ENCODE measurements at places on chromosomes 4 and X.

- DNase-seq, result no peak
Measured at GRCh38 chr4:41681054-41681453, 67.5 kb downstream of the PHOX2B start.

DNA sequence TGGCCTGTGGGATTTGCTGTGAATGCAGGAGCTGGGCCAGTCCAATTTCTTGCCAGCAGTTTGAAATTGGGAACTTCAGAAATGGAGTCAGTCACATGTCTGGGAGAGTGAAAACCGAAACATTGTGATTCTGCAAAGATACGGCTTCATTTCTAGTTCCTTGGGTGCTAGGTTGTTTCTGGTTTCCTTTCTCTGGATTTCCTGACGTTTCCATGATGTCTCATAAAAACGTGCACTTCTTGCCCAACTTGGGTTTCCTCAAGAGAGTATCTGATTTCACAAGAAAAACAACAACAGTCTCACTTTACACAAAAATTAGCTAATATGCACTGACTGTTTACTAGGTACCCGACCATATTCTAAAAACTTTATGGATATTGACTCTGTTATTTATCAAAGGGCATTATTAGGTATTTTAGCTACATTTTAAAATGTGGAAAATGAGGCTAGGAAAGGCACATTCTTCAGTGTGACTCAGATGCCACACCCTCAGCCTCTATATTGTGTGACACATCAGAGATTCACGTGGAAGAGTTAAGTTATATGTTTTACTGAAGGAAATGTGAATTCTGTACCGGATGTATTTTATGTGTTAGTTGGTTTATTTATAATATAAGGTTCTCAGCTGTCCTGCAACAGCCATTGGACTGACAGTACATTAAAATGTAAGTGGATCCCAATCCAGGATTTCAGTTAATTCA, 225.0 kb upstream of the PUDP start:
- peak; percentile 41 for DNase-seq

- no peak for DNase-seq
Measured at GRCh38 chr4:83890231-83890630, 354.3 kb downstream of the GPAT3 start.

- DNase-seq, result peak; percentile 43
Measured at GRCh38 chr4:74874753-74875367, 58.1 kb upstream of the PARM1 start.

- peak; percentile 35 for DNase-seq
Measured at GRCh38 chr4:90603540-90603939, 476.3 kb downstream of the CCSER1 start.

GRCh38 chr4:152530600-152530999, 5.3 kb downstream of the FBXW7 start:
- no peak for DNase-seq

GRCh38 chr4:30920043-30920442, 199.9 kb downstream of the PCDH7 start:
- DNase-seq, result no peak

DNA sequence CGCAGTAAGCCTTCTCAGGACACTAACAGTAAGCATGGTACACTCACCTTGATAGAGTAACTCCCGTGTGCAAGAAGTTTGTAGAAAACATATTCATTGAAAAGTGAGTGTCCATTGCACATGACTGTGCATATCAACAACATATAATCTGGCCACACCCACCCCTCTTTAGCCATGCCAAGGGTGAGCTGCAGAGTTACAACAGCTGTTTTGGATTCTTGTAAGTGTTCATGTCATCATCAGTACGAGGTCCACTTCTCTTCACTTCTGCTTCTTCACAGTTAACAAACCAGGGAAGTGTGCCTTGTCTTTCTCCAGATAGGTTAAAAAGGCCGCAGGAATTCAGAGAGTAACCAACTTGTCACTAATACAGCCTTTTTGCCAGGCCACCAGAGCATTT, 116.6 kb downstream of the IRF2 start:
- no peak for DNase-seq

DNA sequence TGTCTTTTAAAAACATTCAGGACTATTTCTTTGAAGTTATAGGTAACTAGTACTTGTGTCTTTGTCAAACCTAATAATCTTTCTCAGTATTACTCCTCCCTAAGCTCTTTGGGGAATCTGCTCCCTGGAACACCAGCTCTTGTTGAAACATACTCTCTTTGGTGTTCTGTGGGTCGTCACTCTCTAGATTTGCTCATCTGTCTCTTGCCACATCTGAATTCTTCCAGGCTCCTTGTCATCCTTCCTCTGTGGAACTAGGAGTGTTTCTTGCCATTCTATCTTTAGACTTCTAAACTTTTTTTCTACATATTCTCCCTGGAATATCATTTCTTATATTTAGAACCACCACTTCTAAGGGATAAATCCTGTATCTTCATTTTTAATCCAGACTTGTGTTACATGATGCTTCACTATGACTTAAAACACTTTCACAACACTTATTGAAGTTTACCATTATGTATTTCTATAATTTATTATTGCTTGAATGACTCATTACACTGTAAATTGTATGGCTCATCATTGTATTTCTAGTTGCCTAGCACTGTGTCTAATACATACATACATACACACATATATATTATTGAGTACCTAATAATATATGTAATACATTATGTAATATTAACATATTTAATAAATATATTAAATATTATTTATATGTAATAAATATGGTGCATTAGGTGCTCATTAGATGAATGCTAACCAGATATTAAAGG, 186.1 kb downstream of the TMA16 start:
- no peak for DNase-seq

- no peak for DNase-seq
Measured at GRCh38 chrX:85851418-85851817, 195.9 kb downstream of the CHM start.

DNA sequence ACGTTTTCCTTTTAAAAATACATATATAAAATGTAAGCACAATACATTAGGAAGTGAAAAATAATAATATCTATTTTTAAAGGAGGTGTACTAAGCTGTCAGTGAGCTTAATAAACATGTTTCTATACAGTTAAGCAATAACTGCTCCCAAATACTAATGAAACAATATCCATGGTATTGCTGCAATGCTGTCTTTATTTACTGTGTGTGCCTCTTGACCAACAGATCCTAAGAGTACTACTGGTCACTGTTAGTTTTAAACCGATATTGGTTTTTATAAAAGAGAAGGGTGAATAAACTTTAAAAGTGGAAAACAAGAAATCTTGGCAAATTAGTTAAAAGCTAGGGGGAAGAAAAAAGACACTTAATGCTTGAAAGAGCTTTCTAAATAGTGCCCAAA, 1029.0 kb downstream of the FSTL5 start:
- DNase-seq, result no peak

GRCh38 chr4:153335665-153336064, 8.8 kb upstream of the MND1 start:
- DNase-seq, result no peak

DNA sequence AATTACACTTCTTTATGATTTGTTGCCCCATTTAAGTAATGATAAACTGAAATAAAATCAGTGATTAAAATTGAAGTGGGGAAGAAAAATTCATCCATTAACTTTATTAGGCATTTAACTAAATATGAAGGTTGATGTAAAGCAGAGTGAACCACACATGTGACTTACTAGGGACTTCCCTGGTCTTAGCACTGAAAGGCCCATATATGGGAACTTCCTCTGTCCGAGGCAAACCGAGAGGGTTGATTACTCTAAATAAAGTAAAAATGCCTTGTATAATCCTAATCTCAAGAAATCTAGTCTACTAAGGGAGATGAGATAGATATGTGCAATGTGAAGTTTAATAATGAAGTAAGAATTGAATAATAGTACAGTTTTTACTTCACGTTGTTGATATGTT, 403.9 kb upstream of the RPS6KA3 start:
- no peak for DNase-seq

DNA sequence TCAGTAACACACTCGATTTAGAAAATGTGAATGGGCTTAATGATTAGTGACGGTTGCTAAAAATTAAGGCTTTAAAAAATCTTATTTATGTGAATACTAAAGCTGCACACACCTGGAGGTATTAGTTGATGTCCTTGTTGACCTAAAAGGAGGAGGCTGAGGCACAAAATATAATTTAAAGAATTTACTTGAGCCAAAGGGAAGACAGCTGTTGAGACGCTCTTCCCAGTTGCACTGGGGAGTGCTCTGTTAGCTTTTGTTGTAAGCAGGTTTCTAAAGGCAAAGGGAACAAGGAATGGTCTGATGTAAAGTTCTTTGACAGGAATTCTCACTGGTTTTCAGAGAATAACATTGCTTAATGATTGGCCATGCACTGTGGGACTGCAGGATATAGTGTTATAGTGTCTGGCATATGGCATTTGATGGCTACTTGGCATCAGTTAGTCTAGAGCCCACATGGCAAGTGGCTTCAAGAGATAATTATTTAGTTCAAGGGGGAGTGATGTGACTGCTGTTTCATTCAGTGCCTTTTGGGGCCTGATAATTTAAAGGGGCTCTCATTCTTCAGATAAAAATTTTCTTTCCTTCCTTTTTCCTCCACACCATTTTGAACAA, 30.8 kb upstream of the PGM2 start:
- no peak for DNase-seq

GRCh38 chr4:146244496-146244895, 30.2 kb downstream of the REELD1 start:
- DNase-seq, result no peak

DNA sequence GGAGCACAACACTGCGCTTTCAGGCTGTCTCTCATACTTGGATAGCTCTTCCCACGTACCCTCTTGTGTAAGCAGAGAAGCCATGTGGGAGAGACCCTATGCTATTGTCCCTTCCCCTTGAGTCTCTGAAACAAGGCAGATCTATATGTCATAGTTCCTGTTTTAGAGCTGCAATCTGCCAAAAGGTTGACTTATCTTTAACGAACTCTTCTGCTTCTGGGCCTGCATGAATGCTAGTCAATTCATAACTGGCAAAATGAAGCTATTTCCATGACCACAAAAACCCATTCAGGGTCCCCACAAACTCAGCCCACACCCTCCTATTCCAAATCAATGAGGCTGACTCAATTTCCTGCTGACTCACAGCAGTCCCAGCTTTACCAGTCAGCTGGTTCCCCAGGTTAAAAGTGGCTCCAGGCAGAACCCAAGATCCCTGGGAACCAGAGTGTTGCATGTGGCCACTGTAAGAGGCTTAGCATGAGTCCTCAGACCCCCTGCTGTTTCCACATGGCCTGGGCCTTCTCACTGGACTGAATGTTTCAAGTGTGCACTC, 25.3 kb upstream of the SOD3 start:
- DNase-seq, result peak; percentile 33

DNA sequence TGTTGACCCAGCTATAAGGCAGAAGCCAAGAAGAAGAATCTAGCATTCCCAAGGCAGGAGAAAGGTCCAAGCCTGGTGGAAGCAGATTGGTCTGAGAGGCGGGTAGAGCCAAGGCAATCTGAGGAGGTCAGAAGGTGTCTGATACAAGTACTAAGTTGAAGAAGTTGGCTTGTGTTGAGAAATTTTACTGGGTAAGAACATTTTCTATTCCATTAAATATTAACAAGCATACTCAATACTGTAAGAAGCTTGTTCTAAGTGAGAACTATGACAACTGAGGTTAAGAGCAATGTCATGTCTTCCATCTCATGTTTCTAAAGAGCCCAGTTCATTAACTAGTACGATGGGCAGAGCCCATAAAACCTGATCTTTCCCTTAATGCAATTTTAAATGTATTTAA, 75.0 kb downstream of the FAM13A start:
- DNase-seq, result no peak

GRCh38 chrX:153800177-153800722, 5.8 kb downstream of the SSR4 start:
- no peak for DNase-seq

DNA sequence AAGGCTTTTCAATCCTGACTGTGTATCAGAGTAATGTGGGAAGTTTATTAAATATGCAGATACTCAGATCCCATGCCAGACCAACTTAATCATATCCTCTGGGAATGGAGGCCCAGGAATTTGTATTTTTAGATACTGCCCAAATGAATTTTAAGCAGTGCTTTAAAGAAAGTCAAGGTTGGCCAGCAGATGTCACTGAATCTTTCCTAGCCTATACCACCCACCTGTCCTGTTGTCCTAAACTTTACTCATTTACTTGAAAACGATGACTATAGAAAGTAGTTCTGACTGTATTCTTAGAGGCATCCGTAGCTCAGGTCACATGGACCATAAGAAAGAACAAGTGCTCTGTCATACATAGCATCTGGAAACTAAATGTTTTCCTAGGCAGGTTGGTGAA, 79.9 kb downstream of the AMOT start:
- DNase-seq, result no peak

GRCh38 chrX:101550362-101550750, at the start of gene ARMCX1:
TSS of gene ARMCX1 (plus strand) at chrX:101550547. CDS start at chrX:101552931, 2,384 bp downstream.
- no peak for DNase-seq

DNA sequence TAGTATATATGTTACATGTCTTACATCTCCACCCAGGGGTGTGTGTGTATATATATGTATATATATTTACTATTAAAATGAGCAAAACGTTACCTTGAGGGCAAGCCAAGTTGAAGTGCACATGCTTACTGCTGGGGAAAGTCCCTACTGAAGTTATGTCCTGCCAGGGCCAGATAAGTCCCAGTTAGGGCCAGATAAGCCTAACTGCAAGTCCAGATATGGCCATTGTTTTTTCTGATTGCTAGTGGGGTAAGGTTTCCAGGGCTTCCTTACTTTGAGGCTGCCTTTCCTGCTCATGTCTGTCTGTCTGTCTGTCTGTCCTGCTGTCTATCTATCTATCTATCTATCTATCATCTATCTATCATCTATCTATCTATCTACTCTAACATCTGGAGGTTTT, 19.3 kb upstream of the ZNF81 start:
- no peak for DNase-seq

DNA sequence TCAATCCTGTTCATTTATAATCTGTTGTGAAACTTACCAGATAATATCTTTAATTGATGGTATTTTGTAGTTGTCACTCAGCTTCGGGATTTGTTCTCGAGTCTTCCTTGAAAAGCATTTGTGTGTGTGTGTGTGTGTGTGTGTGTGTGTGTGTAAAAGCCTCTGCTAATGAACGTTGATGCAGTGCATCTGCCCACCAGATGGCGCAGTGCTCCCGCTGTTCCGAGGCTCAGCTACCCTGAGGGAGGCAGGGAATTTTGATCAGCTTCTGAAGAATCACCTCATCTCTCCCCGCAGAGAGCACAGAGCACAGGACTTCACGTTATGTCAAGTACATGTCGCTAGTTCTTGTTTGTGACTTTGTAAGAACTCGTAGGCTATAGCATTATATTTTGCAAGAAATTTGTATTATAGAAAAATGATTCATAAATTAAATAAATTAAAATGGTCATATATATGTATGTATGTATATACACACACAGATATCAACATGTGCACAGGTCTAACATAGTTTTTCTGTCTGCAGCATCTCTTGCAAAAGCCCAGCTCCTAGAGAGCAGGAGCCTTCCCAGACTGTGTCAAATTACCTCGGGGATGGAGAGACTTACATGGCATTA, 316.7 kb upstream of the IGFBP7 start:
- peak; percentile 59 for DNase-seq

- DNase-seq, result no peak
Measured at GRCh38 chr4:164134388-164134787, 619.5 kb upstream of the SMIM31 start.

DNA sequence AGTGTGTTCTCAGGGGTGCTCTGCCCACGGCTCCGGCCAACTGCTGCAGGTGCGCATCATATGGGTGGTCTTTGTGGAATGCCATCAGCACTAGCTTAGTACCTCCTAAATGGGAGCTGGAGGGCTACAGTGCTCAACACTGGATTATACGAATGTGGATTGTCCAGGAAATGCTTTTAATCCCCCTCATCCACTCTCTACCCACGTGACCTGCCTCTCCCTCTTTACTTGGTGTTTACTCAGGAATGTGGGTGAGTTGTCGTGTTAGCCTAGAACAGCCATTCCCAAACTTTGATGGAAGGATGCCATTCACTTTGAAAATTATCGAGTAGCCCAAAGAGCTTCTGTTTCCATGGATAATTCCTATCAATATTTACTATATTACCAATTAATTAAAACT, 150.8 kb downstream of the PTTG2 start:
- DNase-seq, result peak; percentile 14

Data from NCI-H226 (cell line).